NCI-H1417 (cell line): ENCODE measurements at places on chromosomes 11 and 22.

- no peak for DNase-seq
Observed at GRCh38 chr11:1027483-1028290, 8.8 kb downstream of the MUC6 start.

DNA sequence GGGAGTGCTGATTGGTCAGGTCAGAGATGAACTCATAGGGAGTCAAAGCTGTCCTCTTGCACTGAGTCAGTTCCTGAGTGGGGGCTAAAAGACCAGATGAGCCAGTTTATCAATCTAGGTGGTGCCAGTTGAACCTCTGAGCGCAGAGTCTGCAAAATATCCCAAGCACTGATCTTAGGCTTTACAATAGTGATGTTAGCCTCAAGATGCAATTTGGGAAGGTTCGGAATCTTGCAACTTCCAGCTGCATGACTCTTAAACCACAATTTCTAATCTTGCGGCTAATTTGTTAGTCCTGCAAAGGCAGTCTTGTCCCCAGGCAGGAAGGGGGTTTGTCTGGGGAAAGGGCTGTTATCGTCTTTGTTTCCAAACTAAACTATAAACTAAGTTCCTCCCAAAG lies 92.3 kb upstream of the PARVA start:
- DNase-seq: no peak

- no peak for DNase-seq
Observed at GRCh38 chr11:134542401-134543165, 130.5 kb upstream of the B3GAT1 start.

DNA sequence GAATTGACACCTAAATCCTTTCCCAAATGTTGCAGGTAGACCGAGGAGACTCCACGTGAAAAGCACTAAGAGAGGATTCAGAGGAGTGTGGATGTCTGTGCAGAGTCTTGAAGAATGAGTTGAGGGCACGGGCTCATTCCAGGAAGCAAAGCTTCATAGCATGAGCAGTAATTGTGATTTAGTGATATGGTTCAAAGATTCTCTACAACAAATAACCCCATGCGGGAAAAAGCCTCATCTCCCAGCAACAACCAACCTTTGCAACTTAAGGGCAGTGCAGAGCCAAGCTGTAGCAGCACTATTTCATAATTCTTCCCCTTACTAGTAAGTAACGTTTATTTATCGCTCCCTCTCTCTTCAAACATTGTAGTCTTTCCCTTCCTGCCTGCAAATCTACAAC lies 87.5 kb upstream of the CLMP start:
- no peak for DNase-seq

- no peak for DNase-seq
Observed at GRCh38 chr11:44083906-44084305, 11.6 kb upstream of the EXT2 start.

GRCh38 chr11:64019106-64020037 lies 16.4 kb upstream of the FLRT1 start:
- peak; percentile 46 for DNase-seq

GRCh38 chr11:79397252-79397651 lies 43.6 kb downstream of the TENM4 start:
- no peak for DNase-seq

DNA sequence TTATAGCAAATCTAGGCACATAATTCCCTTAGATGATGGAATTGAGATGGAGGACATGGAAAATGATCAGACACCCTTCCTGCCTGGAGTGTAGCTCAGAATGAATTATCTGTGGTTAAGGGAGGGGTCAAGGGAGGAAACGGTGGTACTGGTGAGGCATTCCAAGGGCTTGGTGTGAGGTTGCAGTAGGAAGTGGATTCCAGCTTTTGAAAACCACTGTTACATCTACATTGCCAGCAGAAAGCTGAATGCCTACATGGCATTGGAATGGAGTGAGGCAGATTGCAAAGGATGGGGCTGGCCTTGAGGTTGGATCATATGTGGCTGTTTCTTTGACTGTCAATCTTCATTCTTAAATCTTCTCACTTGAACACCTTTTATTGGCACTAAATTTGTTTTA lies 684.4 kb downstream of the NTM start:
- no peak for DNase-seq

DNA sequence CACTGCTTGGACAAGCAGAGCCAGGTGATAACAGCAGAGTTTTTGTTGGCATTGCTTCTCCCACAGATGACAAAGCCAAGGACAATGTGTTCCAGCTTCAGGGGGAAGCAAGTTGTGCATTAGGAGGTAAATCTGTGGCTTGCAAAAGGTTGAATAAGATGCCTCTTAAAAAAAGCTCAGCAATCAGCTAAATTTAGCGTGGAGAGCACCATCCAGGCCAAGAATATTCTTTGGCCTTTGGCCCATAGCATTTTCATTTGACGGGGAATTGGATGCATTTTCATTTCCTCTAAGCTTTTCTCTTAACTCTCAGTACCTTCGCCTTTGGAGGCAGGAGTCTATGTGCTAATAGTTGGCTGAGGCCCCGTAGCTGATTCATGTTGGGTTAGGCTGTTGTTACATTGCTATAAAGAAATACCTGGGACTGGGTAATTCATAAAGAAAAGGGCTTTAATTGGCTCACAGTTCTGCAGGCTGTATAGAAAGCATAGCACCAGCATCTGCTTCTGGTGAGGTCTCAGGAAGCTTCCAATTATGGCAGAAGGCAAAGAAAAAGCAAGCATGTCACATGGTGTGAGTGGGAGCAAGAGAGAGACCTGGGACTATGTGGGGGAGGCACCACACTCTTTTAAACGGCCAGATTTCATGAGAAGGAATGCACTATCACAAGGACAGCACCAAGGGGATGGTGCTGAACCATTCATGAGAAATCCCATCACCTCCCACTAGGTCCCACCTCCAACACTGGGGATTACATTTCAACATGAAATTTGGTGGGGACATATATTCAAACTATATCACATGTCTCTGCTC lies 350.1 kb upstream of the C11orf87 start:
- DNase-seq: no peak

- DNase-seq: peak; percentile 7
Observed at GRCh38 chr11:132278801-132279574, 908.6 kb downstream of the NTM start.

GRCh38 chr11:92314499-92314898 lies 89.9 kb downstream of the FAT3 start:
- DNase-seq: no peak

GRCh38 chr11:2759228-2760195 lies 59.7 kb upstream of the KCNQ1OT1 start:
- DNase-seq: no peak

DNA sequence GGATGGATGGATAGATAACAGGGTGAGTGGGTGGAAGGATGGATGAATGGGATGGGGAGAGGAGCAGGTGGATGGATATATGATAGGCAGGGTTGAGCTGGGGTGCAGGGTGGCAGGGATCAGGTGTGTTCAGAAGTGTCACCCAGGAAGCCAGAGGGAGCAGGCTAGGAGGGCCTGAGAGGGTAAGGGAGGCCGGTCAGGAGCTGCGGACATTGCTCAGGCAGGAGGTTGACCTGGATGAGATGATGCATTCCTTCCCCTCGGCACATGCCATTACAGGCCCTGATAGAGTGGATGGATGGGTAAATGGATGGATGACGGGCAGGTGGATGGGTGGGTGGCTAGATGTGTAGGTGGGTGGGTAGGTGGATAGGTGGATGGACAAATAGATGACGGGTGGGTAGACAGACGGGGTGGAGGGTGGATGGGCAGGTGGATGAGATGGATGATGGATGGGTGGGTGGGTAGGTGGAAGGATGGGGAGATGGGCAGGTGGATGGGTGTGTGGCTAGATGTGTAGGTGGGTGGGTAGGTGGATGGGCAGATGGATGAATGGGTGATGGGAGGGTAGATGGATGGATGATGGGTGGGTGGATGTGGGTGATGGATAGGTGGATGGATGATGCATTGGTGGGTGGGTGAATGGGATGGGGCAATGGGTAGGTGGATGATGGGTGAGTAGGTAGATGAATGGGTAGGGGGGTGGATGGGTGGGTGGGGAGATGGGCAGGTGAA lies 8.0 kb downstream of the DHCR7 start:
- no peak for DNase-seq

- DNase-seq: no peak
Observed at GRCh38 chr11:132490978-132491377, 1041.3 kb downstream of the OPCML start.

DNA sequence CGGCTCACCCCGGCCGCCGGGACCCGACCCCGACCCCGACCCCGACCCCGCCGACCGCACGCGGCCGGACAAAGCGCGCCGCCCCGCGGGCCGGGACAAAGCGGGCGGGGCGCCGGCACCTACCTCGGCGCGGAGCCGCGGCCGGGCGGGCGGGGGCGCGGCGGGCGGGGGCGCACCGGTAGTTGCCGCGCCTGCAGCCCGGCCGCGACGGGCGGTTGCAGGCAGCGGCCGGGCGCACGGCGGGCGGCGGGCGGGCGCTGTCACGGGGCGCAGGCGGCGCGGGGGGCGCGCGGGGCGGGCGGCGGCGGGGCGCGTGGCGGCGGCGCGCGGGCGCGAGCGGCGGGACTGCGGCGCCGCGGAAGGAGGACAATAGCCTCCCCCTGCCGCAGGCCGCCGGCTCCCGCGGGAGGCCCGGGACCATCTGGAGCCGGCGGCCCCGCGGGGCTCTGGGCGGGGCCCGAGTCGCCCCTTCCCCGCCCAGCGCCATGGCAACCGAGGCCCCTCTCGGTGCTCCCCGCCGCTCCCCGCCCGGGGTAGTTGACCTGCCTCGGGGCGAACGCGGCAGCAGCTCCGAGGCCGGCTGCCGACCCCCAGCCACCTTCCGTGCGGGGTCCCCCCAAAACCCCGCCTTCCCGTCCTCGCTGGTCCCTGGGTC lies 851 bp downstream of the SPTBN2 start:
- peak; percentile 81 for DNase-seq

- no peak for DNase-seq
Observed at GRCh38 chr22:41713004-41713403, 13.7 kb downstream of the MEI1 start.

GRCh38 chr22:43313244-43313889 lies 29.8 kb downstream of the SCUBE1 start:
- no peak for DNase-seq
